ENCODE measurements at places on chromosomes 6 and 20.

- DNase-seq = no peak
Observed at GRCh38 chr6:136051140-136051775, 198.9 kb downstream of the MTFR2 start.

DNA sequence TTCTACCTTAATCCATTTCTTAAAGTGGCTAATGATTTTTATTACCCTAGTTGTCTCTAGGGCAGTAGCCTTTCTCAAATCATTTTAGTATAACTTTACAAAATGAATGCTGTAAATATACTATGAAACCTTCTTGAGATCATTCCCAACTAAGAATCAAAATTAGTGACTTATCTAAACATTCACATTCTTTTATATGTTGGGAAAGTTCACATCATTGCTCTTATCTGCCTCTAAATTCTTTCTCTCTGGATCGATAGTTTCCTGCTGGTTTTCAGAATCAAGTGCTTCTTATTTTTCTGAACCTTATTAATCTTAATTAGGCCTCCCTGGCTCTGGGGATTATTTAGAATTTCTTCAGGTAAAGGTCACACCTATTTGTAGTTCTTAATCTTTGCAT, 126.8 kb downstream of the BCKDHB start:
- no peak for DNase-seq

DNA sequence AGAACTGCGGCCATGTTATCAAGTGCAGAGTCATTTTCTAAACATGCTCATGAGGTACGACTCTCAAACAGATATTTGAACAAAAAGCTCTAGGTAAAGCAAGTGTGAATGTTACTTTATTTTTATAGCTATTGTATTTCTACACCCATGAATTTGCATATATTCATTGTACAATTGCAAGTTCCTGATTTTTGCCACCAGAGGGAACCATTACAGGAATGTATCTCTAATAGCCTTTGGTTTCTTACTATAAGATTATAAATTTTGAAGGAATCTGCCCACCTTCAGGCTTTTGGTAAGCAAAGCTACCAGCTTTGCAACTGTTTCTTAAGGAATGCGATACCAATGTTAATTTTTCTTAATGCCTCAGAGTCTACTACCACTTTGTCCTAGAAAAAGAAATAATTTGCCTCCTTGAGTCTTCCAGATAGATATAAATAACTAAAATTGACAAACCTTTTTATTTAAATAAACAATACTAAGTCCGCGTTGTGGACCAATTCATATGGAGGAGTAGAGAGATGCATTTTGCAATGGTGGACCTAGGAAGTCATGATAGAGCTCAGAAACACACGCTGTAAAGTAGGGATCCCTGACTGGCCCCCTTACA, 125.4 kb upstream of the SAMD5 start:
- DNase-seq = no peak

DNA sequence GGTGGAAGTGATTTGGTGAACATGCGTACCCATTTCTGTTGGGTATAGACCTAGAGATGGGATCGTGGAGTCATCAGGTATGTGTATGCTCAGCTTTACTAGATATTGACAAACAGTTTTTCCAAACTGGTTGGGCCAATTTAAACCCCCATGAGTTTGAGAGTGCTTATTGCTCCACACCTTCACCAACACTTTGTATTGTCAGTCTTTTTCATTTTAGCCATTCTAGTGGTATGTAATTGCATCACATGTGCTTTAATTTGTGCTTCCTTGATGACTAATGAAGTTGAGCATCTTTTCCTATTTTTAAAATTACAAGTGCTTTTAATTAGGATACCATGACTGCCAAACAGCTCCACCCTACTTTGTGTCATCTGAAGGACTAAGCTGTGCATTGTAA, 158.9 kb upstream of the AKIRIN2 start:
- DNase-seq = no peak

GRCh38 chr6:165300422-165300936, 8.9 kb downstream of the C6orf118 start:
- DNase-seq = no peak

GRCh38 chr6:139577124-139577762, 202.8 kb upstream of the CITED2 start:
- no peak for DNase-seq

DNA sequence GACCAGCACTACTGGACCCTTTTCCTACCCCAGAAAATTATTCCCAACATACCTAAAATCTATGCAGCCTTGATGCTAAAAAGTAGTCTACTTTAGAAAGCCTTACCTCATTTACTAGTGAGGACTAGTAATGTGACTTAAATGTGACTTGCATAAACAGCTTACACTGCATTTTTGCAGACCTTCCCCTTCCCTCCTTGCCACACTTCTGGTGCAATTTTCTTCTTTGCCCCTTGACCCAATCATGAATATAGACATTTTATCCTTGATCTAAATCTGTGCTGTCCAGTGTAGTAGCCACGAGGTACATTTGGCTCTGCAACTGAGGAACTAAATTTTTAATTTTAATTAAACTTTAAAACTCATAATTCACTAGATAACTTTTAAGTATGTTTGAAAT, 7.0 kb upstream of the ZKSCAN8 start:
- DNase-seq = no peak

- DNase-seq = no peak
Observed at GRCh38 chr6:43016943-43017334, 2.9 kb downstream of the KLHDC3 start.

DNA sequence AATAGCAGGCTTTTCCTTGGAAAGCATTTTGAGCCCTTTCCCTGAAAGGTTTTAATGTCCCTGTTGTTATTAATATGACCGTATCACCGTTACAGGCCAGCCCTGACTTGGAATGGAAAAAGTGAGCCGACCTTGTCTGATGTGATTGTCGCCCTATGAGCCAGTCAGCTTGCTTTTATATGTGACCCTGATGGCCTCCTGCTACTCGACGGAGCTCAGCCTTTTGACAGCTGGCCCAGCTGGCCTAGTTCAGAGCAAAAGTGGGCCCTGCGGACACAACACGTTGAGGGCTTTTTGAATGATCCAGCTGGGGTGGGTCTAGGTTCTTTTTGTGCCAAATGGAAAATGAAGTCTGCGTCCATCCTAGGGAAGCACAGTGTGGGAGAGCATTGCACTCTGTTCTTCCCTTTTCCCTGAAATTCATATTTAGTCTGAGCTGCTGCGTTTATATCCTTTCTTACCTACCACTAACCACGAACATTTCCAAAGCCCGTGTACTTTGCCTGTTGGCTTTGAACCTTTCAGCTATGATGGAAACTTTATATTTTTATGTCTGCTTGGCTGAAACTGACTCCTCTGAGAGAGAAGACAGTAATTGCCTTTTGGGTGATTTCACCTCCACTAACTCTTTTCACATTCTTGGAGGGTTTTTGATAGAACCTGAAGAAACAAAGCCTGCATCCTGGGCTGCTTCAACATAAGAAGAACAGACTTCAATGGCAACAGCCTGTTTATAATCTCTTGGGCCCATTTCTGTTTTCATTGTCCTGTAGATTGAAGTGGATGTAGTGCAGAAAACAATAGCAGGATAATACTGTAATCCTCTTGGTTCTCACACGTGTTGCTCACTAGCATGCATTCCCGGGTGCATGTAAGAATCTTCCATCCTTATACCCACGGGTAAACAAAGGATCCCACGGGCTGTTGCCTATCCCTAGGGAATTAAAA, 121.8 kb upstream of the HDGFL1 start:
- no peak for DNase-seq
